ENCODE measurements at places on chromosomes 11 and 22.

DNA sequence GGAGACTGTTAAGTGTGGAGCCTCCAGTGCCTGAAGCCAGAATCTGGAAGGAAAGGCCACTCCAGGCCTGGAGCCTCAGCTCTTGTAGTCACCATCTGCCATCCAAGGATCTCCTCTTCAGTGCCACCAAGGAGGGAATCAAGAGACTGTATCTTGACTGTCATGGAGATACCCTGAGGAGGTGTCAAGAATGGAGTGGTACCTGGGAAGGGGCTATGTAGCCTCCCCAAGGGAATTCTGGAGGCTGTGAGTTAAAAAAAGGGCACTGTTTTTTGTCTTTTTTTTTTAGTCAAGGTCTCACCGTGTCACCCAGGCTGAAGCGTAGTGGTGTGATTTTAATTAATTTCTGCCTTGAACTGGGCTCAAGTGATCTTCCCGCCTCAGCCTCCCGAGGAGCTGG, 3.2 kb upstream of the C22orf15 start:
- DNase-seq = no peak

GRCh38 chr22:49404576-49405241, 423.0 kb downstream of the BRD1 start:
- DNase-seq = no peak

DNA sequence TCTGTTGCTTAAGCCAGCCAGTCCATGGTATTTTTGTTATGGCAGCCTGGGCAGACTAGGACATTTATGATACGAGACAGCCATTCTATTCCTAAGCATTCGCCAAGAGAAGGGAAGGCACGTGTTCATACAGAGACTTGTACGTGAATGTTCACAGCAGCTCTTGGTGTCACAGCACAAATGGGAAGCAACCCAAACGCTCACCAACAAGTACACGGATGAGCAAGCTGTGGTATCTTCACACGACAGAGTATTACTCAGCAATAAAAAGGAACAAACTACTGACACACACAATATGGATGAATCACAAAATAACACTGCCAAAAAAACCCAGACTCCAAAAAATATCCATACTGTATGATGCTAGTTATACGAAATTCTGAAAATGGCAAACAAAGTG, 85.1 kb downstream of the PHF21B start:
- no peak for DNase-seq

DNA sequence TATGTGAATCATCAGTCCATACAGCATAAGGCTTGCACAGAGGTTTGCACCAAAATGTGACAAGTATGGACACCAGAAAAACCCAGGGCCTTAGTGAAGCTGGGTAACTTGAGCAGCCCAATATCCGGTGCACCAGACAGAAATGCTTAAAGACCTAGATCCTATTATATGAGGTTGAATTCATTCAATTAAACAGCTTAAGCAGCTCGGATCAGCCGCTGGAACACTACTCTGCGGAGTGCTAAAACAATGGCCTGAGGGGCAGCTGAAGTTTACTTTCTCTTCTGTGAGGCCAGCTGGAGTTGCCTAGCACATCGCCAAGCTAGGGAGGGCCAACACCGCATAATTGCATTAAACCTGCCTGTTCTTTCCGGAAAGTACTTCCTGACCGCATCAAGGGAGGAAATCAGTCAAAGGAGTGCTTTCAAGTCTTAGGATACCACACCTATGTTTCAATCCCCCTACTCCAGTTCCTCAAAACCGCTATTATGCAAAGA, 17.0 kb upstream of the FAM181B start:
- peak; percentile 38 for DNase-seq

- DNase-seq = no peak
These were observed 13.0 kb downstream of the RTN4RL2 start for GRCh38 chr11:57473285-57473841.

DNA sequence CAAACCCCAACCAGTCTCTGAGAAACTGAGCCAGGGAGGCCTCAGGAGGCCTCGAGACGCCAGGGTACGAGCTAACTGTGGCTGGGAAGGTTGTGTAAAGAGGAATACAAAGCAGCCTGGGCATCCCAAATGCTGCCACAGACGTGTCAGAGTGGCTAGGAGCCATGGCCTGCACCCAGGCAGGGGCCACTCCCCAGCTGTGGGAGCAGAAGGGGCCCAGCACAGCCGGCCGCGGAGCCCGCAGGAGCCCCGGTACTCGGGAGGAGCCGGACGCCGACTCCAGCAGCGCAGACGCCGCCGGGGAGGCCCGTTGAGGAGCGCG, 349.8 kb upstream of the B3GAT1 start:
- DNase-seq = no peak

DNA sequence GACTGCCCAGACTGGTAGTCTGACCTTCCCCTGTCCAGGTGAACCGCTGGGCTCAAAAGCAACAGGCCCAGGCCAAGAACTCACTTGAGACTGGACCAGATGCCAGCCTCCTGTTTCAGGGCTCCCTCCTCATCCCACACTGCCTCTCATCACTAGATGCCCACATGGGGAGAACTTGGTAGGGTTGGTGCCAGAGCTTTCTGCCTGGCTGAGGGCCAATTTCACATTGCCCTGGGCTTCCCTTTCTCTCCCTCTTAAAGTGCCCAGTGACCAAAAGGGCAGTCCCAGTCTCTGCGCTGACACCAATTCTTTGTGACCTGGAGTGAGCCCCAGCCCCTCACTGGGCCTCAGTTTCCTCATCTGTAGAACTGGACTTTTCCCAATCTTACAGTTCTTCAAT, 41.7 kb downstream of the C11orf58 start:
- DNase-seq = no peak

DNA sequence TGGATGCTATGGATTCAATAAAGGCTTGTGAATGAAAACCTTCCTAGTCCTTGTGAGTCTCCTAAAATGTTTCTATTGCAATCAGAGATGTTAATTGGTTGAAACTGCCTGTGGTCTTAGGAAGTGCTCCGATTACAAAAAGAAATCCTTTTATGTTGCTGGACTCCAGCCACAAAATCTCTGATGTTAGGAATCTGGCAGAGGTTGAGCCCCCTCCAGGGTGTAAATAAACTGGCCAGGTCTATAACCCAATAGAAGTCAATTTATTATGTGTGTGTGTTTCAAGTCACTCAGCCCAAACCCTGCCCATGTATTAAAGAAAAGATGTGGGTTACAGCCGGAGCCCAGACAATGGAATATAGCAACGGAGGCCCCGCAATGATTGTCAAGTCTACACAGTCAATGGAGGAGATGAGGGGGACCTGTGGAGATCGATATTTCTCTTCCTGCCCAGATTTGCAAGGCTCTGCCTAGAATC, 218.1 kb upstream of the SORL1-AS1 start:
- DNase-seq = no peak

GRCh38 chr11:70739811-70740487, 341.6 kb downstream of the CTTN start:
- DNase-seq = no peak

- no peak for DNase-seq
These were observed 165.0 kb upstream of the TRPC6 start for GRCh38 chr11:101748572-101749344.

DNA sequence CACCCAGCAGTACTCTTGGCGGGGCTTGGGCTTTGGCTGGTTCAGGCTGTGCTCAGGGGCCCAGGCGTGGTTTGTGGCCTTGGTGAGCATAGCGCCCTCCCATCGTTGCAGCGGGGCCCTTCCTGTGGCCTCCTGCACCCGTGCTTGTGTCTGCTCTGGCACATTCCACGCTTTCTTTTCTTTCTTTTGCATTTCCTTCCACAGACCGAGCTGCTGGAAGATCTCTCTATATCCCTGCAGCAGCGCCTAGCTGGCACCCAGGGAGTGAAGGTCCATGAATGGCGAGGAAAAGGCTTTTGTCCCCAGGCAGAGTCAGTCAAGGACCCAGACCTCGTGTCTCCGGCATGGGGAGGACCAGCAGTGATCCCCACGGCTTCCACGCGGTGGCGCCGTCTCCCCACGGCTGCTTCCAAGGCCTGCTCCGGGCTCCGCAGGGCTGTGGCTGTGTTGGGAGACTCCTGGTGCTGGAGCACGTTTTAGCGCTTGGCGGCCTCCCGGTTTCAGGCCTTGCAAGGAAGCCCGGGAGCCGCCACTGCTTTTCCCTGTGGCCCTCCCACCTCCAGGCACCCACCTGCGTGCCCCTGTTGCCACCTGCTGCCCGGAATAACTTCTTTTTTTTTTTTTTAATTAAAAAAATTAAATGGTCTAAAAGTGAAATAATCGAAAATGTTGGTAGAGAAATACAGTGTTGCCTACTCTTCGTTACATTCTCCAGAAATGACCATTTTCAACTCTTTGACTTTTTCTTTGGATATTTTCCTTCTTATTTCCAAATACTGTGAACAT, 28.5 kb downstream of the GLB1L2 start:
- peak; percentile 71 for DNase-seq

GRCh38 chr11:48096588-48097525, 116.5 kb downstream of the PTPRJ start:
- DNase-seq = no peak

DNA sequence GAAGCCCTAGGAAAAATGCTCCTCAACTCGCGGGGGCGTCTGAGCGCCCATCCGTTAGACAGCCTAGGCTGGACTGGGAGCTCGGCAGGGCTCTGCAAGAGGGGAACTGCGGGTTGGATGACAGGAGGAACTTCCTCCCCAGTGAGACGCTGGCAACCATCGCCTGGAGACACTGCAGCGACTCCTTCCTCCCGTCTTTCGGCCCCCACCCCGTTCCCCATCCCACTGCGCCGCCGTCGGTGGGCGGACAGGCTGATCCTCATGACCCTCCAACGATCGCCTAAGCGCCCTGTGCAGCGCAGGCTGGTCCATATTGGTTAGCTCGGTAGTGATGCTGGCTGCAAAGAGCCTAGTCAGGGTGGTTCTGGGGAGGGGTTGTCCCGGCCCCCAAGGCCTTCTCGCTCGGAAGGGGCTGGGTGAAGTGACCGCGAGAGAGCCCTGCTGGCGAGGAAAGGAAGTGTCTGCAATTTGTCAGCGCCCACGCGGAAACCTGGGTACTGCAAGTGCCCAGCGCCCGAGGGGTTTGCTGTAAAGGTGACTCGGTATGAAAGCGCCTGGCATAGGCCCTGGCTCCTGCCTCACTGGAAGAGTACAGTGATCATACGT, 638 bp downstream of the NRGN start:
- peak; percentile 38 for DNase-seq

DNA sequence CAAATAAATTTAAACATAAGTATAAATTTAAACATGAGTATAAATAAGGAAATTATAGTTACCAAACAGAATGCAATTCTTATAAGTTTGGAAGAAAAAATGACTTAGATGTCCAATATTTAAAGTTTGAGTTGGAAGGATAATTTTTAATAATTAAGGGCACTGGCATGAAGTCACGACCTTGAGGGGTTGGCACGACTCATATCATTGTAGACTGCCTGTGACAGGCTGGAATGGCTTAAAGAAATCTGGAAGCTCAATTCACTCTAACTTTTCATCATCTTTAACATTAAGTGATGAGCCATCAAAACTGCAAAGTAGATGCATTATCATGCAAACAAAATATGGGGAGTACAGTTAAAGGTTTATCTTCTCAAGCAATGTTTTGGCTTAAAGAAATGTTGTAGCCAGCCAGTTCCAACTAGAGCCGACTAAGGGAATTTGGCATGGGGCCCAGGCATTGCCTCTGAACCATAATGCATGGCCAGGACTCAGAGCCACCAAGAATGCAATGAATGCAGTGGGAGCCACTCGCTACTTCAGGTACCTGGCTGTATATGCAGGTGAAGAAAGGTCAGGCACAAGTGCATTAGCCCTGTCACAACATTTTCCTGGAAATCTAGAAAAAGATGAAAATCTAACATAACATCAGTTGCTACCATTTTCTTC, 33.4 kb downstream of the PGR start:
- no peak for DNase-seq

DNA sequence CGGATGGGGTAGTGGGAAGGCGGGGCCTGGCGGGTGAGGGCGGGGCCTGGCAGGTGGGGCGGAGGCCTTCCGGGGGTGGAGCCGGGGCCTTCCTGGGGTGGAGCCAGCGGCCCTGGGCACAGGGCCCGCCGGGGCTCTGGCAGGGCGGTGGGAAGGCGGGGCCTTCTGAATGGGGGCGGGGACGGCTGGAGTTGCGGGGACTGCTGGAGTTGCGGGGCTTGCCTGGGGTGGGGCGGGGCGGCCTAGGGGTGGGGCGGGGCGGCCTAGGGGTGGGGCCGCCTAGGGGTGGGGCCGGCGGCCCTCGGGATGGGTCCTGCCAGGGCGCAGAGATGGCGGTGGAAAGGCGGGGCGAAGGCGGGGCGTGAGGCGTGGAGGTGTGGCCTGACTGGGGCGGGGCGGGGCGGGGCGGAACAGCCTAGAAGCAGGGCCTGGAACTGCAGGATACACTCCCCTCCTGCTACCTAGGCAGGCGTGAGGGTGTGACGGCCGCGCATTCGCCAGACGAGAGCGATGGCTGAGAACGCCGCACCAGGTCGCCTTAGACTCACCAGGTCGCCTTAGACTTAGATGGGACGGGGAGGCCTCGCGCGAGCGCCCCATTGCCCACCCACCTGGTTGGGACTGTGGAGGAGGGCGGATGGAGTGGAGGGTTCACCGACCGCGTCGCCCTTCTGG, 19.3 kb downstream of the RRP7A start:
- DNase-seq = peak; percentile 62

- DNase-seq = no peak
These were observed 100.2 kb downstream of the TBC1D22A start for GRCh38 chr22:46862418-46863324.

DNA sequence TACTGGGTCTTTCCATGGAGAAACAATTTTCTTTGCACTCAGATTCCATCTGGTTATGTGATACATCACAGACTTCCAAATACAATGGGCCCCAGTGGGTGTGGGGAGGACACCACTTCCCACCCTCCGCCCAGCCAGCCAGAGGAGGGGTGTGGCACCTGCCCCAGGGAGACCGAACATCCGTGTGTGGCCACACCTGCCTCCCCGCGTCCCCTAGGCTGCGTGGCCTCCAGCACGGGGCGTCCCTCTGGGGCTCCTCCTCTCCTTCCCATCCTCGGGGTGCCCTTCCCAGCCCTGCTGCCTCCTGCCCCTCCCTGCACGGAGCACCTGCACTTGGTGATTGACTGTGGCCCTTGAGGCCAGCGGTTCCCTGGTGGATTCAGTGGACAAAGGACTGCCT, 49.1 kb downstream of the CERK start:
- no peak for DNase-seq

- no peak for DNase-seq
These were observed 482.3 kb downstream of the NTM start for GRCh38 chr11:131852757-131853156.

GRCh38 chr11:11836676-11837231, 5.0 kb upstream of the USP47 start:
- DNase-seq = no peak

- no peak for DNase-seq
These were observed 3.2 kb upstream of the CST6 start for GRCh38 chr11:66008468-66009101.

DNA sequence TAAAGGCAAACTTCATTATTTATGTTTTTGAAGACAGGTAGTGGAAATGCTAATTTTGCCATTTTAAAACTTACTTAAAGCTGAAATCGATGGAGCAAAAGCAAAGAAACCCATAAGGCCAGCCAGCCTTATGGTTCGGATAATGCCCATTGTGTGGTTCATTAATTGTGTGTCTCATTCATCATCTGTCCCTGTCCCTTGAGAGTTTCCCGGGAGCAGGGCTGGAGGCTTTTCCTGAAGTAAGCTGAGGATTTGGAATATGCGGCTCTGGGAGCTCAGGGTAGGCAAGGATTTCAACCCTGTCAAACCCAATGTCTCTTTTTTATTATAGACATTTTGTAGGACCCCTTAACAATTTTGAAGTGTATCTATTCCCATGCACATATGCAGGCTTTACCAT, 790.0 kb upstream of the KIRREL3 start:
- DNase-seq = no peak

Measured in SK-N-DZ (cell line).